CD4-positive, alpha-beta T cell treated with Interleukin-15 for 1 hour (primary cell): ENCODE measurements at places on chromosomes 5 and 9.
A peak's percentile ranks its signal among the peaks of the same experiment; 100 is the strongest.

- DNase-seq: no peak
Measured at GRCh38 chr5:179370490-179371120, 25.3 kb upstream of the ADAMTS2 start.

- DNase-seq: peak; percentile 30
Measured at GRCh38 chr9:35406183-35406959, 83.5 kb upstream of the RUSC2 start.

GRCh38 chr5:113064806-113065205 lies 88.2 kb downstream of the DCP2 start:
- DNase-seq: no peak

GRCh38 chr5:115579747-115580173 lies 22.5 kb downstream of the TICAM2 start:
- no peak for DNase-seq

DNA sequence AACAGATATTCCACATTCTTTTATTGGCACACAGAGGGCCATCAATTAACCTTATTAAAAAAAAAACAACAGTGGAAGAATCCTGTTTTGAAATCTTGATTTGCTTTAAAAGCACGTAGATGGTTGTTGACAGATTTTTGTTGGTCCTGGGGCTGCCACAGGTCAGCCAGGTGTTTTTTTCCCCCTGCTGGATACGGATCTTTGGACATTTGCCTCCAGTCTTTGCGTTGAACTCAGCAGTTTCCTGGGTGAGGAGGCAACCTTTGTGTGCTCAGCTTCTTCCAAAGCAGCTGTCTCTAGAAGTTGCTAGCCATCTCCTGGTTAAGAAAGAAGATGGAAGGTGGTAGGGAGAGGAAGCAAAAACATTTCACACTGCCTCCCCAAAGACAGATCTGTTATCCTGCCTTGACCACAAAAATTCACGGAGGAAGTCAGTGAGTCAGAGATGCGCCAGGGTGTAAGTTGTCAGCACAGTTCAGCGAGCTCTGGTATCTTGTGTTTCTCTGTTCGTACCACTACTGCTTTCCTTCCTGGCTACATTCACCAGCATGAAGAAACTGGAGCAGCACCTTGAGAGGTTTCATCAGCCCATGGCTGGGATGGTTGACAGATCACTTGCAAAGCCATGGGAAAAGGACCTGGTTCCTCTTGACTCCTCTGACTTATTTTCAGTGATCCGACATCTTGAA lies 207.3 kb downstream of the ARHGAP26 start:
- DNase-seq: peak; percentile 76

- DNase-seq: no peak
Measured at GRCh38 chr5:158013939-158014338, 155.0 kb upstream of the CLINT1 start.

DNA sequence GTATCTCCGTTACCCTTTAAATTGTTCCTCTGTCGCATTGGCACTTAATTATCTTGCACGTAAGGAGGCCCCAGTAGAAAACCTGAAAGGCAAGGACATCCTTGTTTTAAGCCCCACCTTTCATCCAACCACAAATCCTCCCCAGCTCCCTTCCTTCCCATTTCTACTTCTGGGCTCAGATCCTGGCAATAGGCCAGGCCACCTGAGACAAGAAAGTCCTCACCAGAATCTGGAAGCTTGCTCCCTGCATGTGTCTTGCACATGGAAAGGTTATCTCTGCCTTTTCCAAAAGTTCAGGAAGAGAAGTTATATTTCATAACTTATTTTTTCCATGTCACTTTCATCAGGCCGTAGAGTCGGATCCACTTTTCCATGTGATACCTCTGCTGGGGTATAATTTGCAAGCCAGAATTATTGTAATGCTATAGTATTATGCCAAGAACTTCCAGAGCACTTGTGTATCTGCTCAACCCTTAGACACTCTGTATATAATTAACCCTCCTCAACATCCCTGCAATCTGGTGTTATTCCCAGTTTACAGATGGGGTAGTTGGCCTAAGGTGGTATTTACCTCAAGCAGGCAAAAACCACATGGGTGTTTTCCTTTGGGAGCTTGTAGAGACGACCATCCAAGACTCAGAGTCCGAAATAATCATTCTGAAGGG lies 2.6 kb upstream of the SHB start:
- DNase-seq: no peak

GRCh38 chr5:6498968-6499367 lies 50.3 kb downstream of the UBE2QL1 start:
- DNase-seq: no peak

DNA sequence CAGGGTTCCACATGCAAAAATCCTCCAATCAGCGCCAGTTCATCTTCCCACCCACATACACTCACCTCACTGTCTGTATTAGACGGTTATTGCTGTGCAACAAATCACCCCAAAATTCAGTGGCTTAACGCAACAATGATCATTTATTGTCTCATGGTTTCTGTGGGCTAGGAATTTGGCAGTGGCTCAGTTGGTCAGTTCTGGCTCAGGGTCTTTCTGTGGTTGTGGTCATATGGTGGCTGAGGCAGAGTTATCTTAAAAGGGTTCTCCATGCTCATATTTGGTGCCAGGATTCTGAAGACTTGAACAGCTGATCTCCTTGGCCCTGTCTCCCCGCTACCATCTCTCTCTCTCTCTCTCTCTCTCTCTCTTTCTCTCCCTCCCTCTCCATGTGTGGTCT lies 12.9 kb downstream of the ZNF618 start:
- DNase-seq: no peak

DNA sequence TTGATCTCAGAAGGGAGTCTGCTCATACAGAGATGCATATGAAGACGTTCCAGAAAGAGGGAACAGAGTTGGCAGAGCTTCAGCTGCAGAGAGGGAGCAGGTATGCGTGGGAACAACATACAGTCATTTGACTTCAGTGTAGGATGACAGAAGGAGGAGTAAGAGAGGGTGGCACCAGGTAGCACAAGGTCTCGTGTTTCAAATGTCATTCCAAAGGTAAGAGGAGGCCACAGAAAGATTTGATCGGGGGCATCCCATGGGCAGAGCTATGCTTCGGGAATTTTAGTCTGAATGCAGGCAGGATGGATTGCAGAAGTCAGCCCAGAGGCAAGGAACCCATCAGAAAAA lies 367.1 kb downstream of the CDK5RAP2 start:
- DNase-seq: no peak

- no peak for DNase-seq
Measured at GRCh38 chr9:8718121-8718725, 918.6 kb upstream of the DMAC1 start.

GRCh38 chr5:142421621-142422397 lies 97.0 kb upstream of the SPRY4 start:
- DNase-seq: no peak

DNA sequence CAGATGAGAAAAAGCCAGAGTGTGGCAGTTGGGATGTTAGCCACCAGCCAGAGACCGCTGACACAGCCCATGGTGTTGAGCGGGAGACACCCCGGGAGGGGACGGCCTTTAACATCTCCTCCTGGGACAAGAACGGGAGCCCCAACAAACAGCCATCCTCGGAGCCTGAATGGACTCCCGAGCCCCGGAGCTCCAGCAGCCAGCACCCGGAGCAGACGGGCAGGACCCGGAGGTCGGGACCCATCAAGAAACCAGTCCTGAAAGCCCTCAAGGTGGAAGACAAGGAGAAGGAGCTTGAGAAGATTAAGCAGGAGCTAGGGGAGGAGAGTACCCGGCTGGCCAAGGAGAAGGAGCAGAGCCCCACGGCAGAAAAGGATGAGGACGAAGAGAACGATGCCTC lies 28.0 kb upstream of the POMT1 start:
- no peak for DNase-seq
